Thoracic aorta (tissue), 2 donors: ENCODE measurements at places on chromosomes 5 and 9.

- no peaks in the 10 kb centered on the region for H3K27me3 ChIP-seq
- no peak overlapping the region for H3K4me3 ChIP-seq
- no peaks in the 10 kb centered on the region for H3K4me1 ChIP-seq
Observed at GRCh38 chr9:83992407-83992806, 11.8 kb downstream of the RMI1 start.

DNA sequence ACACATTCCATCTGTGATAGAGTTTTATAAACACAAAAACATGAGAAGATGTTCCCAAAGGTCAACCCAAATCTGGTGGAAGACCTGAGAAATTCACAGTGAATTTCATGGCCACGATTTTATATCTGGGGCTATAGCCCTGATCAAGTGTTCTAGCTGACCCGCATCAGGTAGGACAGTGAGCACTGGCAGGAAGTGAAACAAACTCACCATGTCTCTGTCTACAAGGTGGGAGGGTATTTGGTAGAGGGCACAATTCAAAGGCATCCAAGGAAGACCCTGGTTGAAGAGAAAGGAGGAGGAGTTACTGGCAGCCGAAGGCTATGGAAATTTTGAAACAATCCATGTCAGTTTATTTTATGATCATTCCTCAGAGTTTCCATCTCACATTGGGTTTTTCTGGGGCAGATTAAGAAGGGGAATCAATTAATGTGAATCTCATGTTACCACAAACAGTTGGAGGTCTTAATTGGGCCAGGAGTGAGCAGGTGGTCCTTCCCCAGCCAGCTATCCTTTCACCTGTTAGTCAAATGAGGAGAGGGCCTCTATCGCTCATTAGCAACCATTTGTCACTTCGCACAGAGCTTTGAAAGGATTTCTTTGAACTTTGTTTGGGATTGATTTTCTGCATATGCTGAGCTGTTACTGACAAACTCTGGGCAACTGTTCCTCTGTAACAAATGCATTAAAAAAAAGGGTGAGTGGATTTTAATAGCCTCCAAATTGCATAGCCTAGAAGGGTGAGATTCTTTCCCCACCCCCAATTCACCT, 612.0 kb upstream of the CLINT1 start:
- H3K4me1 ChIP-seq, result no peaks in the 10 kb centered on the region
- DNase-seq, result no peak
- no peak overlapping the region for H3K27ac ChIP-seq
- no peak overlapping the region for H3K4me3 ChIP-seq

GRCh38 chr5:92884469-92884868, 696.5 kb downstream of the NR2F1-AS1 start:
- no peaks in the 10 kb centered on the region for H3K4me1 ChIP-seq
- no peak for DNase-seq
- no peaks in the 10 kb centered on the region for H3K27me3 ChIP-seq
- no peak overlapping the region for H3K27ac ChIP-seq
- H3K4me3 ChIP-seq, result no peak overlapping the region
- H3K36me3 ChIP-seq, result no peaks in the 10 kb centered on the region

- DNase-seq, result no peak
- H3K27me3 ChIP-seq, result no peaks in the 10 kb centered on the region
- H3K36me3 ChIP-seq, result no peaks in the 10 kb centered on the region
- no peak overlapping the region for H3K4me3 ChIP-seq
Observed at GRCh38 chr5:64834611-64835010, 65.9 kb downstream of the CWC27 start.

- no peak overlapping the region for H3K4me3 ChIP-seq
- H3K27me3 ChIP-seq, result no peaks in the 10 kb centered on the region
- no peak overlapping the region for H3K27ac ChIP-seq
- DNase-seq, result no peak
Observed at GRCh38 chr9:118269623-118270022, 565.4 kb downstream of the TLR4 start.

DNA sequence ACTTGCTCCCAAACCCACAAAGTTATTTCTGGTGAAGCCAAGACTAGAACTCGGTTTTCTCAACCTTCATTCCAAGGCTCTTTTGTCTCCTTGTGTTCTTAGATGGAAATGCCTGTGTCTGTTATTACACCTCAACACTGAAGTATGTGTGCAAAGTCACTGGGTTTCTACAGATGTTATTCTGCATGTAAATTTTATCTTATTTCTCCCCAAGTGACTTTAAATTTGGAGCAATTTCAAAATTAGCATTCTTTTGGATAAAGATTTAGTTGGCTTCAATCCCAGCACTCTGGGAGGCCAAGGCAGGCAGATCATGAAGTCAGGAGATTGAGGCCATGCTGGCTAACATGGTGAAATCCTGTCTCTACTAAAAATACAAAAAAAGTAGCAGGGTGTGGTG, 104.4 kb upstream of the GNA14 start:
- no peak for DNase-seq
- H3K4me1 ChIP-seq, result peaks cover 14% of the 10 kb centered on the region
- H3K27me3 ChIP-seq, result no peaks in the 10 kb centered on the region

GRCh38 chr5:81639556-81639955, 111.3 kb downstream of the SSBP2 start:
- H3K4me1 ChIP-seq, result peaks cover 9% of the 10 kb centered on the region
- peak overlapping the region; percentile 29 for H3K27ac ChIP-seq
- no peak overlapping the region for H3K4me3 ChIP-seq
- no peaks in the 10 kb centered on the region for H3K36me3 ChIP-seq
- DNase-seq, result no peak
- no peaks in the 10 kb centered on the region for H3K27me3 ChIP-seq
